ENCODE measurements at places on chromosomes 1 and 21. TPM values are rescaled to one million over a fixed set of nuclear protein-coding genes. Genes with fewer than 3 reads are reported as not detected.

The HEATR1 gene
- 43.5 TPM for total RNA-seq

The CASQ2 gene
- not detected for total RNA-seq

DNA sequence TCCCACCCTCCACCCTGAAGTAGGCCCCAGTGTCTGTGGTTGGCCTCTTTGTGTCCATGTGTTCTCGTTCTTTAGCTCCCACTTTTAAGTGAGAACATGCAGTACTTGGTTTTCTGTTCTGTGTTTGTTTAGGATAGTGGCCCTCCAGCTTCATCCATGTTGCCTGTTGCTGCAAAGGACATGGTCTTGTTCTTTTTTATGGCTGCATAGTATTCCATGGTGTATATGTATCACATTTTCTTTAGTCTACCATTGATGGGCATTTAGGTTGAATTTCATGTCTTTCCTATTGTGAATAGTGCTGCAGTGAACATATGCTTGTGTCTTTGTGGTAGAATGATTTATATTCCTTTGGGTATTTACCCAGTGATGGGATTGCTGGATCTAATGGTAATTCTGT, 6.1 kb downstream of the HIPK1 start:
- no peak for DNase-seq

DNA sequence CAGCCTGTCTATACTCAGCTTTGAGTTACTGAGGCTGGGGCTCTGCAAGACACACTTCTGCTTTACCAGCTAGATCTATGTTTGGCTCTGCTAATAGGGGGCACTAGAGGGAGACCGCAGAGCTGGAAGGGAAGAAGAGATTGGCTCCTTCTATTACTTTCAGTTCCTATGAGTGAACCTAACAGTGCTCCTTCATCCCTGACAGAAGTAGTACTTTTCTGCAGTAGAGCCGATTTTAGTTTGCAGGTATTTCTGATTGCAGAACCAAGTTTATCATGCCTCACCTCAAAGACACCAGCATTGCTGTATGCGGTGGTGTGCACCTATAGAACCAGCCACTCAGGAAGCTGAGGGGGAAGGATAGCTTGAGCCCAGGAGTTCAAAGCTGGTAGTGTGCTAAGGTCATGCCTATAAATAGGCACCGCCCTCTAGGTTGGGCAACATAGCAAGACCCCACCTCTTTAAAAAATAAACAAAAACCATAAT, 5.7 kb upstream of the ZDHHC18 start:
- no peak for DNase-seq

The ETV3L gene
- total RNA-seq, result not detected

The SAMD13 gene
- 6.0 TPM for total RNA-seq

DNA sequence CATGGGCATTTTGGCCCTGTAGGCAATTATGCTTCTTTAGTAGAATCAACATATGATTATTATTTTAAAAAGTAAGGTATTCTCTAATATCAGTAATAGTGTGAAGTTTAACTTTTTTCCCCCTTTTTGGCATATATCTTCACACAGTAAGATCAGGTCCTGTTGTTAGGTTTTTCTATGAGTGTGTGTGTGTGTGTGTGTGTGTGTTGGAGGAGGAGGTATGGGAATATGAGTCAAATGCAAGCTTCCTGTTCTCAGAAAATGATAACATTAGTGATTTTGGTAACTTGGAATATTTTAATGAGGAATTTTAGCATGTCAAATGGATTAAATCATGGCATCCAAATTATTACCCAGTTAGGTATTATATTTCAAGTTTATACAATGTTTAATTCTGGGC, 65.8 kb upstream of the BCL10 start:
- DNase-seq, result no peak

The CORT gene
- not detected for total RNA-seq
